ENCODE measurements at places on chromosomes 6 and 20.
A peak's percentile ranks its signal among the peaks of the same experiment; 100 is the strongest.

- no peak for DNase-seq
Observed at GRCh38 chr6:122623279-122623678, 13.1 kb downstream of the PKIB start.

DNA sequence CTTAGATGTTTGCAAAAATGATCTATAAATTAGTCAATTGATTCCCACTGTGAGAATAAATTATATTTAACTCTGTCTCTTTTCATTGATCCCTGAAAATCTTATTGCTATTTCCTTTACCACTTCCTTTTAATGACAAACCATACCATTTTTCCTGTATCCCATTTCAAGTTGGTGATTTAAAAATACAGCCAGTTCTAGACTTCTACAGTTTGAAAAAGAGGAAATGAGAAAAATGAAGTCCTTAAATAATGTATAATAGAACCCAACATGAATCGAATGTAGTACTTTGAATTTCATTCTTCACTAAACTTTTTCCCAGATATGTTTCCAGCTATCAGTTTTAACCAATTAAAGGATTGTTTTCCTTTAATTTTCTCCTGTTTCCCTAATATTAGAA is 29.5 kb upstream of the SDHAF4 start:
- no peak for DNase-seq

- no peak for DNase-seq
Observed at GRCh38 chr6:40436685-40437604, 150.2 kb downstream of the LRFN2 start.

DNA sequence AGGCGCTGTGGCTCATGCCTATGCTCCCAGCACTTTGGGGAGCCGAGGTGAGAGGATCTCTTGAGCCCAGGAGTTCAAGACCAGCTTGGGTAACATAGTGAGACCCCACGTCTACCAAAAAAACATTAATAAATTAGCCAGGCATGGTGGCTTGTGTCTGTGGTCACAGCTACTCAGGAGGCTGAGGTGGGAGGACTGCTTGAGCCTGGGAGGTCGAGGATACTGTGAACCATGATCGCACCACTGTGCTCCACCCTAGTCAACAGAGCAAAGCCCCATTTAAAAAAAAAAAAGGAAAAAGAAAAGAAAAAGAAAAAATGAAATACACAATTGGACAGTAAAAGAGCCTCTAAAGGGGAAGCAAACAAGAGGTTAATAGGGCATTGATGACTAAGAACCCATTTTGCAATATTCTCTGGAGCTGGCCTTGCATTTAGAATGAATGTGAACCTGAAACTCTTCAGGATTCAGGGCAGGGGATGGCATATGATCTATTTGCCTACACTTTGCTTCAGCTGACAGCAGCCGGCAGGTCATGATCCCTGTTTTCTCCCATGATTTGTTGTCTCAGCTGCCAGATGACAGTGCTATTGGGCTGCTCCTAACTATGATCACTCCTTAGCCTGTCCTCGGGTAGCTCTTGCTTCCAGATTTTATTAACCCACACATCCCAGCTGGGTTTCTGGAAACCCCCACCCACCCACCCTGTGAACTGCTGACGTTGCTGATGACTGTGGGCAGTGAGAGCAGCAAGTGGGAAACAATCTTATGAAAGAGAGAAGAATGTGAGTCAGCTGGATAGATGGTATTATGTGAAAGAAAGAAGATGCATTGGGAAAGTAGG is 83.8 kb upstream of the ELOVL5 start:
- DNase-seq, result no peak

DNA sequence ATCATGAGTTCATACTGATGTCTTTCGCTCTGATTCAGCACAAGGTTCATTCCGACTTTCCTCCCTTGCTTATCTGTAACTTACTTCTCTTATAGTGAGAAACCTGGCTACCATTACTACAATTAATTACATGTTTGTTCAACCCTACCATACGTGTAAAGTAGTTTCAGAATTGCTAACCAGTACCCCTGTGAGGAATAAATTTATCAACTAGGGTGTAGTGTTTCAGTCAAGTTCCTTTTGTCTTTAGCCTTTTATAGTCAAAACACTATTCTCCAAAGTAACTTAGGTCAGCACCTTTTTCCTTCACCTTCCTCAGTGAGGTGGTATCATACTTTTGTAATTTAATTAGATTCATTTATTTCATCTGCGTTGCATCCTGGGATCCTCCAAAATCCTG is 64.9 kb downstream of the MAP3K4 start:
- no peak for DNase-seq

- no peak for DNase-seq
Observed at GRCh38 chr6:149831308-149831820, 32.8 kb downstream of the LRP11 start.

DNA sequence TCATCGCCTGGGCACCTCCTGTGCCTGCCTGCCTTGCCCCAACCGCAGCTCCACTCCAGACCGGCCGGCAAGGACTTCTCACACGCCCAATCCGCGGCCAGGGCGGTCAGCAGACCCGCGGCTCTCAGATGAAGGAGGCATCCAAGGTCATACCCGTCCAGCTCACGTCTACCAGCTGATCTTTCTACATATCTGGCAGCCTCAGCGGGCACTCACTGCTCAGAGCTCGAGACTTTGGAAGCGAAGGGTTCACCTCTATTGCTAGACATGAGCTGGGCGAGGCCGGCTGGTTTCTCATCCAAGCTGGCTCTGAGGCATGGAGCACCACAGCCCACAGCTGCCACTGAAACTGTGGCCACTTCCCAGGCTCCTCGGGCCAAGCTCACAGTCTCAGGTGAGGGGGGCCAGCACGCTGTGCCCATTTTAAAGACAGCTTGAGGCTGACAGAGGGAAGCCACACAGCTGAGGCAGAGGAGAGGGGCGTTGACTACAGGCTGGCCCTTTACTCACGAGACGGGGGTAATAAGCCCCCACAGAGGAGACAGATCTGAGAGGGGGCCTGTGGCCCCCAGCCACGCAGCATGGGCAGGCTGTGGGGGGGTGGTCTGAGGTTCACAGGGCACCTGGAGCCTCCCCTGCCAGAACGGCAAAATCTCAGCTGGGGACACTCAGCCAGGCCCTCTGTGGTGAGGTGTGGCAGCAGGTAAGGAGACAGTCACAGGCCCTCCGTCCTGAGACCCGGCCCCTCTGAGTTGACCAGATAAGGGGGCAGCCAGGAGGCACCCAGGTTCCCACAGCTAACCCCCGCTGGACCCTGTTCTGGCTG is 2.0 kb downstream of the LAMA5 start:
- DNase-seq, result no peak

GRCh38 chr6:46299253-46299652 is 128.5 kb upstream of the ENPP5 start:
- DNase-seq, result no peak

GRCh38 chr6:151408858-151409257 is 17.5 kb upstream of the ZBTB2 start:
- DNase-seq, result no peak

- DNase-seq, result no peak
Observed at GRCh38 chr6:45305546-45305945, 22.6 kb upstream of the RUNX2 start.

DNA sequence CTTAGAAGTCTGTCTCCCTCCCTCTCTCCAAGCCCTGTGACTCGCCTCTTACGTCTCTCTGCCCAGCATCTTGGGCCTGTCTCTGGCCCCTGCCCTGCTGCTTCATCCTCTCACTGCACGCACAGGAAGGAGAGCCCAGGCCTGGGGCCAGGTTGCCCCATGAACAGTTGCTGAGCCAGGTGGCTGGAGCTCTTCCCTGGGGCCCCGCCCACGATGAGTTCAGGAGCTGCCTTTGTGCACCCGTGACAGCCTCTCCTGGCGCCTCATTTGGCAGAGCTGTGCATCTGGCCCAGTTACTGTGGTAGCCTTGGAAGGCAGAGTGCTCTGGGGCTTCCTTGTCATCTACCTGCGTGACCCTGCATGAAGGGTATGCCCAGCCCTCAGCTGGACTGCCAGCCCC is 44.5 kb downstream of the SLC52A3 start:
- DNase-seq, result no peak

GRCh38 chr6:26225848-26226578 is 138.8 kb downstream of the HFE start:
- DNase-seq, result no peak

DNA sequence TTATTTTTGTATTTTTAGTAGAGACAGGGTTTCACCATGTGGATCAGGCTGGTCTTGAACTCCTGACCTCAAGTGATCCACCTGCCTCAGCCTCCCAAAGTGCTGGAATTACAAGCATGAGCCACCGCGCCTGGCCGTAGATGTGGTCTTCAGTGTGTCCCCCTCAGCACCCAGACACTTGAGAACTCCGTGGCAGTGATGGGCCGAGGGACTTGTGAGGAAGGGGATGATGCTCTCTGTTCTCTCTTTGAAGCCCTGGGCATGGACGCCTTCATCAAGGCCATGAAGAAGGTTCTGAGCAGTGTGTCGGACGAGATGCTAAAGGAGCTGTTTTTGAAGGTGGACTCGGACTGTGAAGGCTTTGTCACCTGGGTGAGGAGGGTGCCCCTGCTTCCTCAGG is 16.9 kb downstream of the EFCAB8 start:
- no peak for DNase-seq

GRCh38 chr6:141212296-141212695 is 920.4 kb upstream of the GJE1 start:
- no peak for DNase-seq

DNA sequence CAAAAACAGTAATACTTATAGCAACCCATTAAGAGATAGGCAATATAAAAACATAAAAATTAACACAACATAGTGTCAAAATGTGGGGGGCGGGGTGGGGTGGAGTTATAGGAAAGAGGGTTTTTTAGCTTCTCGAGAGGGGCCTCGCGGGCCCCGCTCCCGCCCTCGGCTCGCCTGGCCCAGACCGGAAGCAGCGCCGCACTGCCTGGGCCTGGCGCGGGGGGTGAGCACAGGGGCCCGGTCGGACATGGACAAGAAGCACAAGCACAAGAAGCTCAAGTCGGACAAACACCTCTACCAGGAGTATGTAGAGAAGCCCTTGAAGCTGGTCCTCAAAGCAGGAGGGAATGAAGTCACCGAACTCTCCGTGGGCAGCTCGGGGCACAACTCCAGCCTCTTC is 53.4 kb downstream of the REV3L start:
- no peak for DNase-seq

DNA sequence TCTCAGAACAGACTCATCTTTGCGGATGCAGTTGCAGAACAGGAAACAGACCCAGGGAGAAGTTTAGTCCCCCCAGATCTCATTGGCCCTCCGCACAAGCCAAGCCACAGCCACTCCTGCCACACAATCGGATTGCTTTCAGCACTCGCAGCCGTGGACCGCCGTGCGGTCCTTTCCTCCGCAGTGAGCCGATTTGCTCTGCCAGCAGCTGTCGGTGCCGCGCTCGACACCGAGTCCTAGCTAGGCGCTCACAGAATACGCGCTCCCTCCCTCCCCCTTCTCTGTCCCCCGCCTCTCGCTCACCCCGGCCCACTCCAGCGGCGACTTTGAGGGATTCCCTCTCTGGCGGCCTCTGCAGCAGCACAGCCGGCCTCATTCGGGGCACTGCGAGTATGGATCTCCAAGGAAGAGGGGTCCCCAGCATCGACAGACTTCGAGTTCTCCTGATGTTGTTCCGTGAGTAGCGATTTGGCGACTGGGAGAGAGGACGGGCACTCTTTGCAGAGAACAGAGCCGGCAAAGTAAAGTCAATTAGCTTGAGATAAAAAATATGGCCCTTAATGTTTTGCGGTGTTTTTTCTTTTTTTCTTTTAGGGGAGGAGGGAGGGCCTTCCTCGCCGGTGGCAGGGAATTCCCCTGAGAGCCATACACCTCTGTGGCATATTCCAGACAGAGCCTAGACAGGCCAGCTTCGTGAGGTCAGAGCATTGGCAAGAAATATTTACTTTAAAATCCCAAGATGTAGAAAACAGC is at the start of gene LAMP5:
TSS of gene LAMP5 (plus strand) at position 130 of the 753 bp plus-strand sequence. CDS start at position 393, 263 bp downstream.
- DNase-seq, result no peak

DNA sequence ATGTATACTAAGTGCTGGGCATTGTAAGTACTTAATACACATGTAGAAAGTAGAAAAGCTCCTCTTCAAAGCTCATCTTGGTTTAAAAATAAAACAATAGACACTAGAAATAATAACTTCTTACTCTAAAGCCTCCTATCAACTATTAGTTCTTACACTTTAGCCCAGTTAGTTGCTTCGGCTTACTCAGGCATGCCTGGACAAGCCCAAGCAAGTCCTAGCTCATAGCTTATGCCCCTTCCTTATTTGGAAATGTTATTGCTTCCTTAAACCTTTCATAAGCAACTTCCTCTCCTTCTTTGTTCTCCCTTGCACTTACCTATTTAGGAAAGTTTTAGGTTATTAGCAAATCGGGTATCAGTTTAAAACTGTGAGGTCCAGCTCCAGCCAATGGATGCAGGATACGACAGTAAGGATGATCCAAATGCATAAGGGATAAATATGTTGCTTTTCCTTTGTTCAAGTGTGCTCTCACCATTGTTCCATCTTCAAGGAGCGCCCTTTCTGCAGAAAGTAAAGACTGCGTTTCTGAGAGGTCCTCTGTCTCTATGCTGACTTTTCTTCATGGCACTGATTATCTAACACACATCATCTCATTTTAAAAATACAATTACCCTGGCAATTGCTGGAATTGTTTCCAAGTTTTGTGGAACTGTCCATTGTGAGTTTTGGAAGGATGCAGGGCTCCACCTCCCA is 12.3 kb downstream of the TMEM30A start:
- DNase-seq, result no peak

GRCh38 chr20:46507760-46508407 is 5.5 kb downstream of the ZNF334 start:
- no peak for DNase-seq

- DNase-seq, result no peak
Observed at GRCh38 chr6:37140145-37140544, 29.8 kb upstream of the PIM1 start.

DNA sequence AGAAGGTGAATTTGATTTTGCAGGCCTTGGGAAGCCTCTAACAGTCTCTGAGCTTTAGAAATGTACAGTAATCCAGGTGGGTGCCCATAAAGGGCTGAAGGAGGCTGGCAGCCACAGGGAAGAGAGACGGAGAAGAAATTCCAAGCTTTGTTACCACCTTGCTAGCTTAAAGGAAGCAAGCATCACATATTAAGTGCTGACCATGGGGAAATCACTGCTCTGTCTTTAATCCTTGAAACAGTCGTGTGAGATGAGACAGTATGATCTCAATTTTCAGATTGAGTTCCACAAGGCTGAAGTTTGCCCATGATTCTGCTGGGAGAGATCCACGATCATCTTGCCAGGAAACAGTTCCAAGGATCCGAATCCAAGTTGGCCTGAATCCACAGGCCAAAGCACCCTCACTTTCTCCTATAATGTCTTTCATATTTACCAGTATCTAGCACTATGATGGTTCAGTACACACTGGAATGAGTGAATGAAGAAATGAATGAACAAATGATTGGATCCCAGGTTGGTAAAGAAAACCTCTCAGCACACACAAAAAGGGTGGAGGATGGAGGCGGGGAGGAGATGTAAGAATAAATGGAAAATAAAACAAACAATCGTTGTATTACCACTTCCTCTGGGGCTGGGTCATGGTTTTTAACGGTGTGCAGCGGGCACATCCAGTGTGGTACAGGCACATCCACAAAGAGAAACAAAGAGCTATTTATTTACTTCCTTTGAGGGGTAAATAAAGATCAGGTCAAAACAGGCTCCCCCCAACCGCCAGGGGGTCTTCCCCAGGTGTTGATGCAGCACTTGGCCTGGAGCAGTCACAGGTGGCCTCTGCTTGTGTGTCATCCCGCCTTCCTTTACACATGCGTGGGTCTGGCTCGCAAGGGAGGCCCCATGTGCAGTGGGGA is 28.2 kb upstream of the TAF8 start:
- peak; percentile 69 for DNase-seq

- DNase-seq, result no peak
Observed at GRCh38 chr20:4102381-4102780, 87.0 kb upstream of the RNF24 start.

GRCh38 chr20:34891166-34892062 is 15.0 kb downstream of the ACSS2 start:
- no peak for DNase-seq

- no peak for DNase-seq
Observed at GRCh38 chr6:135202836-135203235, 21.7 kb downstream of the MYB start.
